ENCODE measurements at places on chromosomes 5 and 9.

- DNase-seq: peak; percentile 49
Observed at GRCh38 chr9:135887585-135888050, 19.7 kb downstream of the CAMSAP1 start.

GRCh38 chr5:147854894-147855773 is 23.4 kb upstream of the SCGB3A2 start:
- DNase-seq: no peak

- DNase-seq: no peak
Observed at GRCh38 chr5:178526773-178527457, 63.3 kb downstream of the COL23A1 start.

DNA sequence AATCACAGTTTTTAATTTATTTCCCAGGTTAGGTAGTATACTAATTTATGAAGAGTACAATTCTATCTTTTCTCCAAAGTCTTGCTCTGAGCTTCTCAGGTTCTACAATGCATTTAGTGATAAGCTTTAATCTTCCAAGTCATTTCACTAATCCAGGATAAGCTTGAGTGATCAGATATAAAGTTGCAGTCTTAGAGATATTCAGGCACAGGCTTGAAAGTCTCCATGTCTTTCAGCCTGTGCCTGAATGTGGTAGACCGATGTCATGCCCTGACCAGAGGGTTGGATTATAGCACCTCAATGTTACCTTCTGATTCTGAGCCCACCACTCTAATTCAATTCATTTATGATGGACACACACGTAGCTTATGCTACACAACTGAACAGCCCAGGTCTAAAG is 3.2 kb downstream of the CRHBP start:
- no peak for DNase-seq

GRCh38 chr9:42388846-42389245 is 205.4 kb downstream of the SPATA31A6 start:
- DNase-seq: no peak

DNA sequence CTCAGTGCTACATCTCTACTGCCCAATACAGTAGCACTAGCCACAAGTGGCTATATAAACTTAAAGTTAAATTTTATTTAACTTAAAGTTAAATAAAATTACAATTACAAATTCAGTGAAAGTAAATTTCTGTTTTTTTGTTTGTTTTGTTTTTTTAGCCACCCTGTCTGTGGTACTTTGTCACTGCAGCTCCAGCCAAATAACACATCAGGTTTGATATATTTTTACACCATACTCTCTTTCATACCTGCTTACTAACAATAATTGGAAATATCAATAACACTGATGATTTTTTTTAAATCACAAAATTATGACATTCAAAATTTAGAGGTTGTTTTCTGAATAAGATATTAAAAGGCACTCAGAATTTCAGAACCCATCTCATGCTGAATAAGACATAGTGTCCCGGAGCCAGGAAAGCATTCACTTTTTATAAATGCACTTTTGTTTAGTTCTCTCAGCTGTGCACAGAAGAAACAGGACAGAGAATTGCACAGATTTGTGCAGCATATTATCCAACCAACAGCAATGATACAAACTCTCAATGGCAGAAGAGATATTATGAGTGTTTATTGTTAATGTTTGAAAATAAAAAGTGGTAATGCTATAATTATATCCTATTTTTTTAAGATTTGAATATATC is 92.6 kb downstream of the EDIL3 start:
- no peak for DNase-seq

GRCh38 chr9:79623799-79624721 is 52.3 kb downstream of the TLE4 start:
- DNase-seq: peak; percentile 13

DNA sequence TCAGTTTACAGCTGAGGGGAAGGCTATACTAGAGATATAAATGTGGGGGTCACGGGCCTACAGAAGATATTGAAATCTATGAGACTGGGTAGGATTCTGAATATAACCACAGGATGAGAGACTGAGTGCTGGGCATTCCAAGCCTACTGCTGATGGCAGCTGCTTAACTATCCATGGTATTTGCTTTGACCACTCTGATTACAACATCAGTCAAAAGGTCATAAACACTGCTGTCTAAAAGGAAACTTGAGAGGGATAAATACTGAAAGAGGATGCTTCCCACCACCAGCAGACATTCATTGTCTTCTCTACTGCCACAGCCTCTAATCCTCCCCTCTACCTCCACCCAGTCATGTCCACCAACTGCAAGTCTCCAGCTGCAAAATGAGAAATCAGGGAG is 3.8 kb downstream of the ZNF622 start:
- no peak for DNase-seq

DNA sequence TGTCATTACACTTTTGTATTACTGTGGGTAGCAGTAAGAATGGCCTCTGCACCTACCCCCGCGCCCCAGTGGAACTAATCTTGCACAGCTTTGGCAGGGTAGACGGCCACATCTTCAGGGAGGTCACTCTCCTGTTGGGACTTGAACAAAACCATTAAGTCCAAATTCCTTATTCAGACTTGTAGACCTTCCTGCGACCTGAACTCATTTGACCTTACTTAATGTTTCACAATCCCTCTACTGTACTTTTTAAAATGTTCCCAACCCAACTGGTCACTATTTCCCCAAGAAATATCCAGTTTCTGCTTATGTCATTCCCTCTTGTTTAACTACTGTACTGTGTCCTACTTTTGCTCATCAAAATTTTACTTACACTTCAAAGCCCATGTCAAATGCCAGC is 5.3 kb upstream of the FAM120AOS start:
- no peak for DNase-seq

DNA sequence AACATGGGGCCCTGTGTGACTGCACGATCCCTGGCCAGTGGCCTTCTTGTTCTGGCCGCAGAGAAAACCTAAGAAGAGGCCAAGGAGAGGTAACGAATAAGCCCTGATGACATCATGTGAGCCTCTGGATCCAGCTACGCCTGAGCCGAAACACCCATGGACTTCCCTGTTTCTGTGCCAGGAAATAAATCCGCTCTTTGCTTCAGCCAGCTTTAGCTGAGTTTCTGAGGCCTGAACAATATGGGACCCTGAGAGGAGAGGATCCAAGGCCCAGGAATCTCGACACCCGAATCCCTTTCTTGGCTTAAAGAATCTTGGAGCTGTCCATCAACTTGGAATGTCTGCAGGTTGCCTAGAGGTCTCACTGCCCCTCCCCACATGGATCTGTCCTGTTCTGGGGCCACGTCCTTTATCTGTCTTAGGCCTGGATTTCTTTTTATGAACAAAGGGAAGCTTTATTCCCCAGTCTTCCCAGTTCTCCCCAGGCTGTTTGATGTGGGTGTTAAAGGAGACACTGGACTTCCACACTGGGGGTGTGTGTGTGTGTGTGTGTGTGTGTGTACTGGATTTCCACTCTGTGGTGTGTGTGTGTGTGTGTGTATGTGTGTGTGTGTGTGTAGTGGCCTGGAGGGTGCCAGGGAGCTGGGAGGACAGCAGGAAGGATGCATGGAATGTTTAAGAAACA is 13.7 kb downstream of the IER5L start:
- no peak for DNase-seq

GRCh38 chr5:143311428-143311827 is 92.1 kb downstream of the NR3C1 start:
- DNase-seq: no peak

DNA sequence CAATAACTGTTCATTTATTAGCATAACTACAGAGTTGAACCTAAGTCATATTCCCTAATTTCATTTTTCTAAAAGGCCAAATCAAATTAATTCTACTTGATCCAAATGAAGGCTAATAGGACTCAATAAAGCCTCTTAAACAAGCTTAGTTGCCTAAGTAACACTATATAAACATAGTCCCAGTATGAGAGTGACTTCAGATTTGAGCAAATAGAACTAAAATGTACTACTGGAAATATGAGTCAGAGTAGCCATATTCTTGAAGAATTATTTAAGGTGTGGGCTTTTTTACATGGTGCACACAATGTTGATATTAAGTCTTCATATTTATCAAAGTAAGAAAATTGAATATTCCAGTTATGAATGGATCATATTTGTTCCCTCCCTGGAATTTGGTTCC is 872.3 kb downstream of the MAT2B start:
- DNase-seq: no peak

- DNase-seq: no peak
Observed at GRCh38 chr9:117526674-117527073, 111.8 kb upstream of the ASTN2 start.

GRCh38 chr9:9623506-9623905 is 989.3 kb downstream of the PTPRD start:
- no peak for DNase-seq

- no peak for DNase-seq
Observed at GRCh38 chr5:153700940-153701339, 210.5 kb downstream of the GRIA1 start.

GRCh38 chr9:130731355-130731754 is 37.8 kb downstream of the EXOSC2 start:
- no peak for DNase-seq

- no peak for DNase-seq
Observed at GRCh38 chr9:137319011-137319738, 17.1 kb upstream of the NRARP start.

Data from stimulated activated CD4-positive, alpha-beta T cell treated with anti-CD3 and anti-CD28 coated beads, TNF-alpha, amount 100 ng/mL, for 48 hours (primary cell).